Stimulated activated CD8-positive, alpha-beta memory T cell treated with anti-CD3 and anti-CD28 coated beads, Interleukin-4, amount 100 ng/mL, for 24 hours (primary cell): ENCODE measurements at places on chromosomes 1 and 21.

GRCh38 chr1:52569449-52570210 lies 16.7 kb upstream of the TUT4 start:
- no peak for DNase-seq

GRCh38 chr1:78088486-78088885 lies 42.7 kb downstream of the GIPC2 start:
- no peak for DNase-seq

GRCh38 chr1:219505886-219506285 lies 107.0 kb downstream of the ZC3H11B start:
- no peak for DNase-seq

DNA sequence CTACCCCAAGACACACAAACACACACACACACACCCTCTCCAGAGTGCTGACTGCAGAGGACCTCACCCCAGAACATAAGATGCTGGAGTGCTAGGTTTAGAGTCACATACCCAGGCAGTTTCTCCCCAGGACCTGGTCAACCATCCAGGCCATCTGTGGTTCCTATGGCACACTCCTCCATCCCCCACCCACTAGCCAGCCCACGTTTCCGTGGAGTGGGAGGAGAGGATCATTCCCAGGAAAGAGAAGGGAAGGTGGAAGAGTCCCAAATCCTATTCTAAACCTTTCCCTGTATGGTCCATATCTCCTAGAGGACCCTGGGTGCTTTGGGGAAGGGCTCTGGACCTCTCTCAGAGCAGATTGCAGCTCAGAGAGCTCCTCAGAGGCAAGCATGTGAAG lies 1.1 kb downstream of the KCNJ9 start:
- no peak for DNase-seq

GRCh38 chr1:156591432-156592157 lies at the start of gene NAXE:
NAXE (plus strand) TSS chr1:156591776; CDS start chr1:156591805, 29 bp downstream.
- peak; percentile 57 for DNase-seq

- DNase-seq: no peak
Measured at GRCh38 chr1:38941093-38941492, 537 bp downstream of the RHBDL2 start.

DNA sequence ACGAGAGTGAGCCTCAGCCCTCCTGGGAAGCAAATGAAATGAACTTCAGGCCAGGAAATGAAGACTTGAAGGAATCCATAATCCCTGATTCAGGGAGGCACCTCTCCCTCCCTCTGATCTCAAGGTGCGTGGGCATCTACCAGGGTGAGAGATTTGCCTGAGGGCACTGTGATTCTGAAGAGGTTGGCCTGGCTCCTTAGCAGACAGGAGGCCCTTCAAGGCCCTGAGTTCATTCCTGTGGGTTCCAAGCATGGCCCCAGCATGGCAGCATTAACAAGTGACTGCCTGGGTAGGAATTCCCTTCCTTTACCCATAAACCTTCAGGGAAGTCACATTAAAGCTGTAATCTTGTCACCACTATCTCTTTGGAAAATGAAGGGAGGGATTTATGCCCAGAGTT lies 29.8 kb upstream of the IFNGR2 start:
- no peak for DNase-seq

DNA sequence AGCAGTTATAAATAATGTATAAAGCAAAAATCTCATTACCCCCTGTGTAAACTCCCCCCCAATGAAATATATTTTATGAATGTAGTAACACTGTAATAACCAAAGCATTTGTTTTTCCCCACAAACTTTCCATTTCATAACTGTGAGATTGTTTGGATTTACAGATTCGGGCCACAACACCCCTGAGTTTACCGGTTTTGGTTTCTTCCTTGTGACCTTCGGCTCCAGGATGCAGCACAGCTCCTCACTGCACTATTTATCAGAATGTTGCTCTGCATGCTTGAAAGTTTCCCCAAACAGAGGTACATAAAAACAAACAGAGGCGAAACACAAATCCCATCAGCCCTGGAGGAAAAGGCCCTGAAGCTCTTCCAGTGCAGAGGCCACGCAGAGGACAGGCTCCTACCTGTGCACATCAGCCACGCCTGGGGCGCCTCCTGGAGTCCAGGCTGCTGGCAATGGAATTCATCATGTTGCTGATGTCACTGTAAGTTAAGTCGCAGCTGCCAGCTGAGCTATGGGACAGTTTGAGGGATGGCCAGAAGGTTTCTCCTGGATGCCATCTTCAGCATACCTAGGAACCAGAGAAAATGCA lies 122.0 kb downstream of the LMO4 start:
- DNase-seq: no peak

- DNase-seq: no peak
Measured at GRCh38 chr1:242824435-242824834, 299.9 kb upstream of the PLD5 start.

GRCh38 chr1:54161495-54162168 lies 8.8 kb upstream of the CDCP2 start:
- no peak for DNase-seq
